ACHN (cell line): ENCODE measurements at places on chromosomes 6 and 20.

DNA sequence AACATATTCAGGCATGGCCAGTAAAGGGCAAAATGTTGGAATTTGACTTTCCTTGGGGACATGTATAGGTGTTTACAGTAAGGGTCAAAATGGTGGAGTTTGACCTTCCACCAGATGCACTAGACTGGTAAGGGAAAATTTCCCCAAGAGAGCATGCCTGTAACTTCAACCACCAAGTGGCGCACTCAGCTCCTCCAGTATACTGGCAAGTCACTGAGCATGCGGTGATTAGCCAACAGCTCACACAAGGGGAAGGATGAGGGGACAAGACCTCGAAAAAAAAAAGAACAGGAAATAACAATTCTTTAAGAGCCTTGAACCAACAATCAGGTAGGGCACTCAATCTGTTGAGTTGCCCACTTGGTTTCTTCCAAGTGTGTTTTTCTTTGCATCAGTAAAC, 140.9 kb downstream of the EYS start:
- peak; percentile 2 for DNase-seq

DNA sequence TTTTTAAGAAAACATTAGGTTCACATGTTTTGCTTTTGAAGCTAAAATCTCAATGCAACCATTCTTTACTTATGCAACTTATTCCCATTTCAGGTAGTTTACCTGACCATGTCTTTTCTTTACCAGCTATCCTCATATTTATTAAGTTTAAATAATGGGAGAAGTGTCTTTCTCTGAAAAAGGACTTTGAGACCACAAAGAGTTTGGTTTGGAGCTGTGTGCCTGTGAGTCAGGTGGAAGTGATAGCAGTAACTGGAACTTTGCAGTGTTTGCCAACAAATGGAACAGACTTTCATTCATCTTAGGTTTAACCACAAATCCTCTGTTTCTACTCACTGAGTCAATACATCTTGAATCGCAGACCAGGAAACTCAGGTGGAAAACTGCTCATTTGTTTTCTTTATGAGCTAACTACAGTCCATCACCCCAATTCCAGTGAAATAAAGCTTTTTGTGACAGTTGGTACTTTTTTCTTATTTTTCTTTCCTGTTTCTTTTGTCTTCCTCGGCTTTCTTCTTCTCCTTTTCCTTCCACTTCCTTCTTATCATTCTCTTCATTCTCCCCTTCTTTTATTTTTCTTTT, 148.3 kb upstream of the RIN2 start:
- no peak for DNase-seq

DNA sequence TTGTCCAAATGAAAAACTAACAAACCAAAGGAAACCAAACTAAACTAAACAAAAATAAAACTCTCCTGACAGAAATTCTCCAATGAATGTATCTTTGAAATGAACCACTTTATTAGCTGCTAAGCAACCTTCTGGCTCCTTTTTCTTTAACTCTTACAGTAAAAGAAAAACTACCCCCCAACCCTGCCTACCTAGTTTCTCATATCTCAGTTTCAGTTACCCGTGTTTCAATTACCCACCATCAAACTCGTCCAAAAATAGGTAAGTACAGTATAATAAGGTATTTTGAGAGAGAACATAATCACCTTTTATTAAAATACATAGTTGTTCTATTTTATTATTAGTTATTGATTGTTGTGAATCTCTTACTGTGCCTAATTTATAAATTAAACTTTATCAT, 177.4 kb upstream of the THEMIS start:
- DNase-seq, result no peak

GRCh38 chr6:34865107-34865506, 22.7 kb downstream of the TAF11 start:
- no peak for DNase-seq

- DNase-seq, result no peak
Observed at GRCh38 chr6:73503027-73503772, 17.6 kb downstream of the EEF1A1 start.

- DNase-seq, result no peak
Observed at GRCh38 chr20:64238851-64239387, 16.6 kb upstream of the PCMTD2 start.

DNA sequence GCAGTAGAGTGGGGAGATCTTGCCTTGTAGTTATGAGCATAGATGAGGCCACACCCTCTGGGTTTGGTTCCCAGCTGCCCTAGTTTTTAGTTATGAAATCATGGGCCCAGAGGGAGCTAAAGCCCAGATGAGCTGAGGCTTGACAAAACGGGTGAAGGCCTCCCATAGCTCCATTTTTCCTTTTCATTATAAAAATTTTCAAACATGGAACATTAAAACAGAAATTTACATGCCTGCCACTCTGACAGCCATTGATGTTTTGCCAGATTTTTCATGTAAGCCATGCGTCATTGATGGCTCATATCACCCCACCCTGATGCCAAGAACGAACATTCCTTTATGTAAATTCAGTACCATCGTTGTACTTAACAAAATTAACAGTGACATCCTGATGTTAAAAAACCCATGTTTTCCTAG, 67.9 kb downstream of the IGF2R start:
- DNase-seq, result no peak
